ENCODE measurements at places on chromosomes 5 and 9.

DNA sequence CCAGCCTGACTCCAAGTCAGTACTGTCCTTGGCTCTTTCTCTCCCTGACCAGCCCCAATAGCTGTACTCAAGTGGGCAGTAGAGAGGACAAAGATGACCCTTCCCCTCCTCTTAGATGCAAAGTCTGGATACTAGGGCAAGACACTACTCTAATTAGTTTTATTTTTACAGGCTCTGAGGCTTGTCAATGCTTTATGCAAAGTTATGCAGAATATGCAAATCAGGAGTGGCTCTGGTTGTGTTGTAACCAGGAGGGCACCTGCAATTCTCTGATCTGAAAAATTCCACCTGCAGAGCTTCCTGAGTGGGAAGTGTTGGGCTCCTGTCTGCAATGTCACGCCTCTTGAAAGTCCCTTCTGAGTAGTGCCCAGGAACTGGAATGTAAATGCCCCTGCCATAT is 201.5 kb downstream of the RGS3 start:
- DNase-seq, result no peak

DNA sequence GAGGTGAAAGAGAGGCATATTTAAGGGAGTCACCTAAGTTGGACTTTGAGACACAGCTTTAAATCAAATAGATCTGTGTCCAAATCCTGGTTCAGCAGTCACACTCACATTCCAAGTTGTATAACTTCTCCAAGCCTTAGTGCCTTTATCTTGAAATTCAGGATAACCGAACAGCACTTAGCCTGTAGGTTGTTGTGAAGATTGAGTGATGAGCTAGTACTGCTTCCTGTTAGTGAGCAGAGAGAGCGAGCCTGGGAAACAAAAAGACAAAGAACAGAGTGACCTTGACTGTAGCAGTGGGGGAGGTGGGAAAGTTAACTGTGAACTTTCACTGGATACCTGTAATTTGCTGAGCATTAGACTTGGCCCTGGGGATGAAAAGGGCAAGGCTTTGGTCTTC is 22.4 kb downstream of the MAML1 start:
- no peak for DNase-seq

GRCh38 chr5:28174691-28175090 is 1136.3 kb upstream of the CDH9 start:
- DNase-seq, result no peak

- DNase-seq, result no peak
Measured at GRCh38 chr5:6194261-6194875, 184.0 kb downstream of the MED10 start.

DNA sequence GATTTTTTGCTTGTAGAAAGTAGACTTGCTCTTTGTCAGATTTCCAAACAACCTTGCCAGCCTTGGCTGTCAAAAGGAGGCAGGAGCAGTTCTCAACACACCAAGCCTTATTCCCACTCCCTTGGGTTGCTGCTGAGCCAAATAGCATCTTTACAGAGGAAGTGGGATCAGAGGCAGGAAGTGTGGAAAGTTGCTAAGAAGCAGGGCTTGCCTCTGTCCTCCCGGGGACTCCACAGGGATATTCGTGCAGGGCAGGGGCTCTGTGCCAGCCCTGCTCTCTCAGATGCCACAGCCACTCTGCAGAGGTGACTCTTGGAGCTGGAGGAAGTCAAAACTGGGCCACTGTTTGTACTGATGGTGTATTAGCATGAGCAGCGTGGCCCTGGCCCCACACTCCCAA is 24.3 kb downstream of the PTPDC1 start:
- DNase-seq, result no peak

DNA sequence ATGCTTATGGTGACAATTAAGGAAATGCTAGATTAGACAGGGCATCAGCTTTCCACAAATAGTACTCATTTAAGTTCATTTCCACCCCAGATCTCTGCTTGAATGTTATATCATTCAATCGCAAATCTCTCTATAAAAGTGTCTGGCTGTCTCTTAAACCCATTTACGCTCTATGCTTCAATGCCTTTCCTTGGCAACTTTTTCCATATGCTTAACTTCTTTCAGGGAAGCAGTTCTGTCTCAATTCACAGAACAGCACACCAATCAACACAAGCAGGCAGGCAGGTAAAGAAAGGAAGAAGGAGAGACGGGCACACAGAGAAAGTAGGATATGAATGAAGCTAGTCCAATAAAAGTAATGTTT is 243.1 kb downstream of the DENND1A start:
- DNase-seq, result no peak

- no peak for DNase-seq
Measured at GRCh38 chr5:52956915-52957747, 32.0 kb upstream of the ITGA2 start.

DNA sequence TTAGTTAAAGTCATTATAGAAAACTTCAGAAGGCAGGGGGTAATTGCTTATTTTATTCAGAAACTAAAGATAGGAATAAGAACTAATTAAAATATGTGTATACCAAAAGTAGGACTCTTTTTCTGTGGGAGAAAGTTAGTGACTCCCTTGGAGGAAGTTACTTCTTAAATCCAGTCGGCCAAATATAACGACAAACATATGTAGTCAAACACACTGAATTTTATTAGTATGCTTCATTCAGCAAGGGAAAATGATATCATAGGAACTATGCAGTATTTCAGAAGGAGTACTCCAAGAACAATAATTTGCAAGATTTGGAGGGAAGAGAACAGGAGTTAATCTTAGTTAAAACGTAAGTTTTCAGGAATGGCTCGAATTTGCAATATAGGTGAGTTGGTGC is 432.6 kb downstream of the CYLC2 start:
- no peak for DNase-seq

DNA sequence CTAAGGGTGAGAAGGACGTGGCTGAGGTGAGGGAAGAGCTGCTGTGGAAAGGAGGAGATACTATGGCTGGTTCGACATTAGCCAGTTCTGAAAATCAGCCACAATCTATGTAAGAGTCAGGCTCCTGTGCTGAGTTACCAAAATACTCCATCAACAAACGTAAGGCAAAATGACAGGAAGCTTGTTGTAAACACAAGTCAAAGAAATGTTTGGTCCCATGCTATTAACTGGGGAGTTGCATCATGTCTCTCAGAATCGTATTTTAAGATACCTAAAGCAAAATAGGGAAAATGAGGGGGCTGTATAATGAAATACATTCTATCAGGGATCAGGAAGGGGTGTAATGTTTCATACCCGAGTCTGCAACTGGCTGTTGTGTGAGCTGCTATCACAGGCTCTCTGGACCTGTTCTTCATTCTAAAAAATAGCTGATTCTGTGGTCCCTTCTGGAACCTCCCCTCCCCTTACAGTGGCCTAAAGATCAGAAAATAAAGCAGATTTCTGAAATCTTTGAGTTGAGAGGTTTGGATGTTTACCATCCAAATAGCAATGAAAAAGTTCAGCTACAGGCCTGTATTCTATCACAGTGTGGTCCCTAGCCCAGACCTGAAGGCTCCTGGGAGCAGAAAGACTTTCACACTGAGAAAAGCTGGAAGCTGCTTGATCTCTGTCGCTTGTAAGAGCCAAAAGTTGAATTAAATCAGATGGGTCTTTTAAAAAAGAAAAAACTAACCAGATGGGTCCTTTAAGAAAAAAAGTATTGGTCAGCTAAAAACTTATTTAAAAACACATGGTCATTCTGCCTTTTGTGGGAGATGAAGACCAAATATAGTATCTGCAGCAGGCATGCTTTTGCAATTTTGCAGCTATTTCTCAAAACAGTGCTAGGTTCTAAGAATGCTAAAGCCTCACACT is 97.8 kb upstream of the SMC5 start:
- DNase-seq, result no peak

DNA sequence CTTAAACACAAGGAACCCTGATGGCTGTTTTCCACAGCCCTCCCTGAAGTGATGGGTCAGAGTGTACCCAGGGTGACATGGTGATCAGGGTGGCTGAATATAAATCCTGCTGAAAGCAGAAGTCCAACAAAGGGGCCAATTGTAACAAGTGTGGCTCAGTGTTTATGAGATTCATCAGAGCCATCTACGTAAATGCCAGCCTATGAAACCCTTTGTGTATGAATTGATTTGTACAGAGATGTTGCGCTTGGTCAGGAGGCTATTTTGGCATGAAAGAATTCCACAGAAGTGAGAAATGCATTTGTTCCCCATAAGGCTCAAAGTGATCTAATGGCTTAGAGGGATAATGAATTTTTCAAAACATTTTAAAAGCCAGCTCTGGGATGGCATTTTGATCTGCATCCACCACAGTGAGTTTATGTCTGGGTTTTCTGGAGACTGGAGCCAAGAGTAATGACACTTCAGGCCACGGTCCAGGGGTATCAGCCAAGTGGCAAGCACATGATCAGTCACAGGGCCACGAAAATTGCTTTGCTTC is 12.4 kb downstream of the PRUNE2 start:
- DNase-seq, result no peak

DNA sequence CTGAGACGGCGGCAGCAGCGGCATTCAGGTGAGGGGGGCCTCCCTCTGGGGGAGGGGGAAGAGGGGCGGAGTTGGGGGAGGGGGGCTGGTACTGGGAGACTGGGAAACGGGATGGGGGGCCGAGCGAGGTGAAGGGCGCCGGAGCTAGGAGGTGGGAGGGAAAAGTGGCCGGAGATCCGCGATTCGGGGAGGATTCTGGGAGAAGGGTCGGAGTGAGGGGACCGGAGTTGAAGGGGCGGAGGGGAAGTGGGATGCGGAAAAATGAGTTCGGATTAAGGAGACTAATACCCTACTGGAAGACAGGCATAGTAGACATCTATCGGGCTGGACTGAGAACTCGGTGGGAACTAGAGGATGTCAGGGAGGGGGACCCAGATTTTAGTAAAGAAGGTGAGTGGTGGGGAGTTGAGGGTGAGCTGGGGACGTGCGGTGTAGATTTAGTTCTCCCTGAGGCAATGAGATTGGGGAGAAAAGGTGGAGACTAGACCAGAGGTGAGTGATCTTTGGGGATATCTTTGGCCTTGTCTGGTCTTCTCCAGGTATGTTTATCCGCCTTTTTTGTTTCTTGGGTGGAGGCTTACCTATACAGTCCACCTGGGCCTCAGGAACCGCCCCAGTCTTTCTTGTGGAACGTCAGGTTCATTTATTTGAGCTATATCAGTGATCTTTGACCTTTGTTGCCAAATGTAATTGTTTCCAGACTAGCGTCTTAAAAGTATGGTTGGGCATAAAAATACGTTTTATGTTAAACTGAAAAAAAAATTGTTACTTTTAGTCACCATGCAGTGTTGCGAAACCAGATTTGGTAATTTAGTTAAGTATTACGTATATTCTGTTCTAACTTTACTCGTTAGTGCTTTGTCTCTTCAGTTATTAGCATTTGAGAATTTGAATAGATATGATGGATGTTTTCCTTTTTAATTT is 632 bp downstream of the UBAP1 start:
- no peak for DNase-seq

DNA sequence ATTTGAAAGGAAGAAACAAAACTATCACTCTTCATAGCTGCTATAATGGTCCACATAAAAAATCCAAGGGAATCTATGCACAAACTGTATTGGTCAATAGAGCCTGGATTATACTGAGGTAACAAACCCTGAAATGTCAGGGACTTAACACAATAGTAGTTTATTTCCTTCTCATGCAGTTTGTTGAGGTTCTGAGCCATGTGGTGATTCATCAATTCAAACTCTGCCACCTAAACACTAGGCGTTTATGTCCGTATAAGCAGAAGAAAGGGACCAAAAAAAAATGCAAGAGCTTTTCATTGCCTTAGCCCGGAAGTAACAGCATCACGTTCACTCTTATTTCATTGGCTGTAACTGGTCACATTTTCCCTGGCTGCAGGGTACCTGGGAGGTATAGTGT is 464.7 kb downstream of the ZSWIM6 start:
- DNase-seq, result no peak

DNA sequence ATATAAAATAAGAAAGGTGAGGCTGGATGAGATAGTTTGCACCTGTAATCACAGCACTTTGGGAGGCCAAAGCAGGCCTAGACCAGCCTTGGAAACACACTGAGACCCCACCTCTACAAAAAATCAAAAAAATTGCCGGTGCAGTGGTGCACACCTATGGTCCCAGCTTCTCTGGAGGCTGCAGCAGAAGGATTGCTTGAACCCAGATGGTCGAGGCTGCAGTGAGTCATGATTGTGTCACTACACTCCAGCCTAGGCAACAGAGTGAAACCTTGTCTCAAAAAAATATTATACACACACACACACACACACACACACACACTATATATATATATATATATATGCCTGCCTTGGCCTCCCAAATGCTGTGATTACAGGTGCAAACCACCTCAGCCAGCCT is 1.3 kb downstream of the SLC35D2 start:
- DNase-seq, result no peak

DNA sequence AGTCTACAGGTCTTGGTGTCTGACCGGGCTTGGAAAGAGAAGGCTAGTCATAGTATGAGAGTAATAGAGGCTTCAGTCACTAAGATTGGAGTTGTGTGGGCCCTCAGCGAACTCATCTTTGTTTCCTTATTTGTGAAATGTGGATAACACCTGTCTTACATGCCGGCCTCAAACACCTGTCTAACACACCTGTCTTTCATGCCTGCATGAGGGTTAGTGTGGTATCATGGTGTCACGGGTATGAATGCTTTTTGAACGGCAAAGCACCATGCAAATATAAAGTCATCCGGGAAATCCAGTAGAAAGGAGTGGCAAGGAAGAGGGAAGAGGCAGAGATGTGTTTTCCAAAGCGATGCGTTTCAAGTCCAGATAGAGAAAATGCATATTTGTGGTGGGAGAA is 25.5 kb downstream of the GRAMD2B start:
- no peak for DNase-seq

GRCh38 chr5:108862211-108862610 is 114.5 kb downstream of the FER start:
- no peak for DNase-seq

DNA sequence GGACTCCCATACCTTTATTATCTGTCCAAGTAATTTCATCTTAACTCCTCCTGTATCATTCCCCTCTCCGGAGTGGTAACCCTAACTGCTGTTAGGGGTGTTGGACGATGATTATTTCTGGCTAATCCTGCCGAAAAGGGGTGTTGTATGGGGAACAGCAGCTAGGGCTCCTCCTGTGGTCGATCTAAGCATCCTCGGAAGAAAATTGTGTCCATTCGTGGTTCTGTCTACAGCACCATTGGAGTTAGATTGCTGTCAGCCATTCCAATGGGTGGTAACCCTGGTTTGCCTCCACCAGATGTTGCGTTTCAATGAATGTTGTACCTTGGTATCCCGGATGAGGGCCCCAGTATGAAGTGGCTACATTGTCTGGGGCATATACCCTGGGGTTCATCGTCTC is 35.6 kb upstream of the LMNB1 start:
- no peak for DNase-seq

- DNase-seq, result no peak
Measured at GRCh38 chr5:111603446-111603827, 91.1 kb upstream of the STARD4 start.

- DNase-seq, result no peak
Measured at GRCh38 chr5:178432421-178433272, 157.5 kb downstream of the COL23A1 start.

GRCh38 chr5:43316421-43316820 is 3.2 kb upstream of the HMGCS1 start:
- DNase-seq, result no peak

GRCh38 chr5:68370196-68370595 is 154.6 kb downstream of the PIK3R1 start:
- DNase-seq, result no peak

GRCh38 chr5:2330325-2331130 is 420.9 kb downstream of the IRX2 start:
- DNase-seq, result no peak
